Neural crest cell (in vitro differentiated cells): ENCODE measurements at places on chromosomes 16 and 17. TPM values are rescaled to one million over a fixed set of nuclear protein-coding genes. Genes with fewer than 3 reads are reported as not detected.

Gene ZNF688
- 13.4 and 14.3 TPM in 2 replicates for total RNA-seq

Gene PLK1
- total RNA-seq, result 108 and 119 TPM in 2 replicates

- H3K36me3 ChIP-seq, result no peaks in the 10 kb centered on the region
- H3K27me3 ChIP-seq, result peaks cover 2% of the 10 kb centered on the region
- H3K4me1 ChIP-seq, result no peaks in the 10 kb centered on the region
- no peak overlapping the region for H3K4me3 ChIP-seq
Measured at GRCh38 chr17:29322363-29322762, 28.4 kb upstream of the NUFIP2 start.

DNA sequence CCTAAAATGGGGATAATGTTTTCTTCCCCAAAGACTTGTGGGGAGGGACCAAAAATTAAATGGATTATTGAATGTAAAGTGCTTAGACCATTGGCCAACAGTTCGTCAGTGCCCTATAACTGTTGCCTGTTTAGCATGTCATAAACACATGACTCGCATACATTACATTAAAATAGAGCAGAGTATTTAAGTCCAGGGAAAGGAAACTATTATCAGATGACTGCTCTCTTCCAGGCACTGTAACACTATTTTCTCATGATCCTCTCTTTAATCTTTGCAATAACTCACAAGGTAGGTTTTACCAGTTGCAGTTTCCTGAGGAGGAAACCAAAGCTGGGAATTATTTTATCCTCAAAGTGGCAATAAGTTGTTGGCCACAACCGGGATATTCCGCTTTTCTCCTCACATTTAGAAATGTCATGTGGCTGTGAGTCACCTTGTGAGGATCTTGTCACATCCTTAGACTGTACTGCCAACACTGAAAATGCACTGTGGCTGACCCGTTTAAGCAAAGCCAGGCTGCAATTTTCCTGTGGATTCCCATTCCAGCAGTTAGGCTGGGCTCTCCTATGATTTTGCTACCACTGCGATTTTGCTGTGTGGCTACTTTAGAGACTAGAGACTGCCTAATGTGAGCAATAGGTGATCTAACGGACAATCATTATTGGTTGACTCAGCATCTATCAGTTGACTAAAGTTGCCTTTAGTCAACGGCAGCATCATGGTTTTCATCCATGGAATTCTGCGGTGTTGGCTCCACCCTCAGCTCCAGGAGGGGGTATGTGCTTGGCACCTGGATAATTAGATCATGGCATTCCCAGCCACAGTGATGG, 58.3 kb upstream of the DHX40 start:
- no peaks in the 10 kb centered on the region for H3K4me1 ChIP-seq
- no peaks in the 10 kb centered on the region for H3K27me3 ChIP-seq
- no peaks in the 10 kb centered on the region for H3K36me3 ChIP-seq
- no peak overlapping the region for H3K4me3 ChIP-seq
- DNase-seq, result no peak

GRCh38 chr16:68790944-68791343, 52.4 kb upstream of the TANGO6 start:
- no peak for DNase-seq
- H3K36me3 ChIP-seq, result no peaks in the 10 kb centered on the region
- H3K4me3 ChIP-seq, result no peak overlapping the region
- H3K27ac ChIP-seq, result peak overlapping the region; percentile 72
- H3K4me1 ChIP-seq, result peaks cover 23% of the 10 kb centered on the region

DNA sequence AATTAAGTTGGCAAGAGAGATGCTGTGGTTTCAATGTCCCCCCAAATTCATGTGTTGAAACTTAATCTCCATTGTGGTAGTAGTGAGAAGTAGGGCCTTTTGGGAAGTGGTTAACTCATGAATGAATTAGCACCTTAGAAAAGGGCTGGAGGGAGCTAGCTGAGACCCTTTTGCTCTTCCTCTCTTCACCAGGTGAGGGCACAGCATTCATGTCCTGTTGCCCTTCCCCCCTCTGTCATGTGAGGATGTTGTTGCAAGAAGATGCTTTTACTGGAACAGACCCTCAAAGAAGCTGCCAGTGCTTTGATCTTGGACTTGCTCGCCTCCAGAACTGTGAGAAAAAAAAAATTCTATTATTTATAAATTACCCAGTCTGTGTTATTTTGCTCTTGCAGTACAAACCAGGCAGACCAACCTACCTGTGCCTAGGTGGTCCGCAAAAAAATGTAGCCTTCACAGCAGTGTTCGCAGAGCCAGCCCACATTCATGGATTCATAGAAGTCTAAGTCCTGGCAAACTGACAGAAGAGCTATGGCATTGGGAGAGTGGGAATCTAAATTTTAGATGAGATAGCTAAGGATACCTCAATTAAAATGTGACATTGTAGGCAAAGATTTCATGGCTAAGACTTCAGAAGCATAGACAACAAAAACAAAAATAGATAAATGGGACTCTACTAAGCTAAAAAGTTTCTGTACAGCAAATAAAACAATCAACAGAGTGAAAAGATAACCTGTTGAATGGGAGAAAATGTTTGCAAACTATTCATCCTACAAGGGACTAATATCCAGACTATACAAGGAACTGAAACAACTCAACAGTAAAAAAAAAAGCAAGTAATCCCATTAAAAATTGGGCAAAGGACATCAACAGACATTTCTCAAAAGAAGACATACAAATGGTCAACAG, 32.0 kb upstream of the ABCA5 start:
- no peak overlapping the region for H3K4me3 ChIP-seq
- no peak for DNase-seq
- no peaks in the 10 kb centered on the region for H3K36me3 ChIP-seq
- H3K27me3 ChIP-seq, result no peaks in the 10 kb centered on the region

GRCh38 chr17:48051706-48052486, 3.7 kb downstream of the NFE2L1 start:
- DNase-seq, result no peak
- peak overlapping the region; percentile 86 for H3K4me3 ChIP-seq
- no peaks in the 10 kb centered on the region for H3K27me3 ChIP-seq
- peaks cover 12% of the 10 kb centered on the region for H3K36me3 ChIP-seq
- peaks cover 85% of the 10 kb centered on the region for H3K4me1 ChIP-seq
- peak overlapping the region; percentile 78 for H3K27ac ChIP-seq

- peaks cover 13% of the 10 kb centered on the region for H3K27me3 ChIP-seq
- no peaks in the 10 kb centered on the region for H3K4me1 ChIP-seq
- DNase-seq, result peak; percentile 1
Measured at GRCh38 chr16:12833926-12834325, 30.2 kb upstream of the CPPED1 start.

- no peak for DNase-seq
- peak overlapping the region; percentile 78 for H3K27ac ChIP-seq
- H3K4me3 ChIP-seq, result no peak overlapping the region
- no peaks in the 10 kb centered on the region for H3K4me1 ChIP-seq
- H3K27me3 ChIP-seq, result peaks cover 2% of the 10 kb centered on the region
- no peaks in the 10 kb centered on the region for H3K36me3 ChIP-seq
Measured at GRCh38 chr16:87648236-87648635, 45.9 kb downstream of the JPH3 start.

GRCh38 chr16:12095275-12096156, 119.0 kb downstream of the SNX29 start:
- peak overlapping the region; percentile 36 for H3K27ac ChIP-seq
- H3K36me3 ChIP-seq, result peaks cover 3% of the 10 kb centered on the region
- peaks cover 85% of the 10 kb centered on the region for H3K27me3 ChIP-seq

DNA sequence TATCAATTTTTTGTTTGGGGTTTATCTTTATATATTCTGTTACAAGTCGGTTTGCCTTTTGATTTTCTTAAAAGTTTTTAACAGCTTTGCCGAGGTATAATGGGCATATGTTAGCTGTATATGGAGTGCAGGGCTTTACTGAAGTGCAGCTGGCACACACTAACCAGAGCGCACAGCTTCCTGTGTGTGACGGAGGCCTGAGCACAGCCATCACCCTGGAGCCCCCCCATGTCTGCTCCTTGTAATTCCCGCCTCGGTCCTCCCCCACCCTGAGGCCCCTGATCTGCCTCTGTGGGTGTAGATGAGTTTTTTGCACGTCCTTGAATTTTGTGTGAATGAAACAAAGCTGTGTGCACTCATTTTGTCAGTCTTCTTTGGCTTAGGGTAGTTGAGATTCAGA, 60.1 kb upstream of the ZNF750 start:
- no peak for DNase-seq
- peaks cover 11% of the 10 kb centered on the region for H3K36me3 ChIP-seq
- no peak overlapping the region for H3K4me3 ChIP-seq
- H3K27me3 ChIP-seq, result no peaks in the 10 kb centered on the region

GRCh38 chr16:11824362-11824761, 27.0 kb downstream of the RSL1D1 start:
- H3K4me1 ChIP-seq, result no peaks in the 10 kb centered on the region
- DNase-seq, result no peak
- no peak overlapping the region for H3K27ac ChIP-seq
- H3K27me3 ChIP-seq, result no peaks in the 10 kb centered on the region
- no peaks in the 10 kb centered on the region for H3K36me3 ChIP-seq
